Retina (tissue), 1 donor: ENCODE measurements at places on chromosomes 11 and 22.

DNA sequence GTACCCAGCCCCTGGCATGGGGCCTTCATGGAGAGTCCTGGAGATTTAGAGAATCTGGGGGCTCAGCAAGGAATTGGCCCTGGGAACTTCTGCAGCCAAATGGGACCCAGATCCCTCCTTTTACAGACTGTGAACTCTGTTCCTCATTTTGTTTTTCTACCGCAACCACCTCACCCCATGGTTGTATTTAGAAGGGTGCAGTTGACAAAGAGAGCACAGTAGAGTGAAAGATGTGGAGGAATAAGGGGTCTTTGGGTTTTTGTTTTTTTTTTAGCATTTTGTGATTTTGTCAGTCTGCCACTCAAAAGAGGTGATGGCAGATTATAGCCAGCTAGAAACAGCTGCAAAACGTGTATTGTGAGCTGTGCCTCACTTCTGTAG, 1.9 kb downstream of the ZNF74 start:
- DNase-seq: no peak

GRCh38 chr11:86449993-86450629, 75.4 kb downstream of the CCDC81 start:
- no peak for DNase-seq

GRCh38 chr11:57777969-57778317, 16.3 kb downstream of the CTNND1 start:
- DNase-seq: no peak

DNA sequence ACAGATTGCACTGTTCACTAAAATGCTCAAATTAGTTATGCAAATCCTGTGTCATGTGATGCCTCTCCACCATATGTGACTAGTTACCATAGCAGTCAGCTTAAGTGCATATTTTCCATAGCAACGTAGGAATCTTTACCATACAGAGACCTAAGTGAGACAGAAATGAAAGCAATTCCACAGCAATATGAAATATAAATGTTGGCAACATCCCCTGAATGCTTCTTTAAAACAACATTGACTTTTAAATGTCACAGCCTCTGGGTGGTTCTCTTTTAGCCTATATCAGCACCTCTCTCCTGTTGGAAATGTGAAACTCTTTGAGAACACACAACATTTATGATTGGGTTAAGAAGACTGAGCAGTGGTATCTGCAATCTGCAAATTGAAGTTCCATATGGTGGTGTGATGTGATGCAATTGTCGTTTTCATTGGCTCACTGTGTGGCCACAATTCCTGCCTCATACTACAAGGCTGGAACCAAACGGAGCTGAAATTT, 814.6 kb downstream of the DLG2 start:
- DNase-seq: no peak
